ENCODE measurements at places on chromosomes 2 and 18.

DNA sequence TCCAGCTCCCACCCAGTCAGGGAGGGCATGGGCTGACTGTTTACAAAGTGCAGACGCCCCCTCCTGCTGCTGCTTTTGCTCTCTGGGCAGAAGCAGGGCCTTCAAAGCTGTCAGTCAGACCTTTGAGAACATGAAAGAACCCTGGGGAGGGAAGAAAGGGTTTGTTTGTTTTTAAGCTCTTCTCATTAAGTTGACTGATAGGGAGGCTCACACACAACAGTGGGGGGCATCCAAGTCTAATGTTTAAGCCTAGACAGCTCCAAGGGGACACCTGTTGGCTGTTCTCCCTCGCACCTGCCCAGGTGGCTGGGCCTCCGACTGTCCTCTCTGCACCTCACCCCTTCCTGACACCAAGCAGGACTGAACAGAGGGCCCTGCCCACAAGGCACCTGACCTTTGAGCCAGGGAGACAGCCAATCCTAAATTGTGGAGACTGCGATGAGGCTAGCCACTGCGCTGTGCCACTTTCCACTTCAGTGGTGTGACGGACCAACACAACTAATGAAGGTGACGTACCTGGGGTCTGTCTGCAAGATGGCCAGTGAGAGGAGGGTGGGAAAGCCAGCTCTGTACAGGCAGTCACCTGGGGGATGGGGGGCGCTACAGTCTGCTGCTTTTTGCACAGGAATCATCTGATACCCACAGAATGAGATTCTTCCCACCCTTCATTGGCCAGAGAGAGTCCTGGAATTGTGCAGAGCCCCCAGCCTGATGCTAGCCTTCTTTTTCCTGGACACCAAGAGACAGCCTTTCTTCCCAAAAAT, 16.3 kb downstream of the ST6GAL2 start:
- DNase-seq, result no peak

DNA sequence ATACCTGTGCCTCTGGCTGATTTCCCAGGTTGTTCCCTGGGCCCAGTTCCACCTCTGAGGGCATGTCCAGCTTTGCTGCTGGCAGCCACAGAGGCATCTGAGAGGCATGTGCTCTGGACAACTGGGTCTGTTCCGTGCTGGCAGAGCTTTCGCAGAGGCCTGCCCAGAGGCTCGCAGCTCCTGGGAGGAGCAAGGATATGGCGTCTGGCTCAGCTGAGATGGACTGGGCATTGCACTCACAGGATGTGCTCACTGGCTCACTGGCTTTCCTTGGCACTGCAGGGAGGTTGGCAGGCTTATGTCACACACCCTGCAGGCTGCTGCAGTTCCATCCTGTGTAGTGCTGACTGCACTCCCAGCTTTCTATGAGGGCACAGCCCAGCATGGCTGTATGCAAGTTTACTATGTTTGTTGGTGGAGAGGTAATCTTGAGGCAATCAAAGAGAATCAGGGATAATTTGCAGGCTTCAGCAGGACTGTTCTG, 172.3 kb downstream of the PRKCE start:
- no peak for DNase-seq

GRCh38 chr2:42744545-42745082, 19.3 kb downstream of the OXER1 start:
- DNase-seq, result no peak

- no peak for DNase-seq
These were observed 83.1 kb downstream of the CCDC85A start for GRCh38 chr2:56266761-56267414.

- DNase-seq, result no peak
These were observed 648.3 kb upstream of the PKDCC start for GRCh38 chr2:41399437-41400087.

DNA sequence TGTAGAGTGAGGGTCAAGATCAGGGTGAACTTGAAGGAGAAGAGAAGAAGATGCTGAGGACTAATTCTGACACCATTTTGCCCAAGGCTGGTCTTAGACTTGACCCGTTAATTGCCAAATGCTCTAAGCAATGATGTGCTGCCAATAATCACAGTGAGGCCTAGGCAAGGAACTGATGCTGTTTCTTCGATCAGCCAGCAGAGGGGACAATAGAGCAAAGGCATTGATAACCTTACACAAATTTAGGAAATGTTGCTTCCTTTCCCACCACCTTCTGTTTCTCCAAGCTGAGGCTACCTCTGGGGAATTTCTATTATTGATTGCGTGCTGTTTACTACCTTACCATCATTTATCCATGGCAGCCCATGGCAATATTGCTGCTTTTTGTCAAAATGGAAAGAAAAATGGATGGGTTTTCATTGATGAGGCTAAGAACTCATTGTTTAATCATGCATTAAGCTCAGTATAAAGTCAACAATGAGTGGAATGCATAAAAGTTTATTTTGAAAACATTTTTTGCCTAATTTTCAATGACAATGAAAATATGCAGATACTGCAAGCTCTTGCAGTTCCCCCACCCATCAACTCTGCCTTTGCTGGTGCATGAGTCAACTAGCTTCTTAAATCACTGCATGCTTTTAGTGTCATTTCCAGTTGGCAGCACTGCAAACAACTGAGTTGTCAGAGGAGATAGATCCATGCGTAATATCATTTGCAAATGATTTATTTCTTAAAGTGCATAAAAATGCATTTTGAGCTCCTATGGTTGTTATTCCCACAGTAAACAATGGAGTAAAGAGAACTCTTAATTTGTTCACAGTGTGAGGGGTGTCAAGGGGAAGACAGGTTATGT, 116.4 kb upstream of the NYAP2 start:
- DNase-seq, result peak; percentile 10

DNA sequence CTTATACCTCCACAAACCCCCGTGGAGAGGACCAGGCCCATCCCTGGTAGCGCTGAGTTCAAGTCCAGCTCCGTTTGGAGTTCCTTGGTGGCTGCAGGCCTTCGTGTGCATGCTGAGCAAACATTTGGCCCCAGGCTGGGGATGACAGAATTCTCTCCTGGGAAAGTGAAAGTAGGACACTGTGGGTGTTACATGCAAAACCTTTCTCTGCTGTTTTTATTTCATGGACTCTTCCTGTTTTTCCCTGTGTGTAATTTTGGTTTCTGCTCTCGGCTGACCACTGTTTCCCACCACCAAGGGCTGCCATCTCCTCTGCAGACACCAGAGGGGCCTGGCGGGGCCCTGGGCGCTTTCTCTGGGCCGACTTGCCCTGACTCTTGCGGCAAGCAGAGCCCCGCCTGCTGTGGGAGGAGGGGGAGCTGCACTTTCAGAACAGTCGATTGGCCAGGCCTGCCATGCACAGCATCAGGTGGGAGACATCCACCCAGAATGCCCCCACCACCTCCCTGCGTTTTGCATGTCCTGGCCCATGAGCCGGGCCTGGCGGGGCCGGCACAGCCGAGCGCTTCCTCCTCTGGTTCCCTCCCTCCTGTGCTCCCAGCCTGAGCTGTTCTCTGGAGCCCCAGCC, 102.4 kb downstream of the CABLES1 start:
- peak; percentile 74 for DNase-seq

DNA sequence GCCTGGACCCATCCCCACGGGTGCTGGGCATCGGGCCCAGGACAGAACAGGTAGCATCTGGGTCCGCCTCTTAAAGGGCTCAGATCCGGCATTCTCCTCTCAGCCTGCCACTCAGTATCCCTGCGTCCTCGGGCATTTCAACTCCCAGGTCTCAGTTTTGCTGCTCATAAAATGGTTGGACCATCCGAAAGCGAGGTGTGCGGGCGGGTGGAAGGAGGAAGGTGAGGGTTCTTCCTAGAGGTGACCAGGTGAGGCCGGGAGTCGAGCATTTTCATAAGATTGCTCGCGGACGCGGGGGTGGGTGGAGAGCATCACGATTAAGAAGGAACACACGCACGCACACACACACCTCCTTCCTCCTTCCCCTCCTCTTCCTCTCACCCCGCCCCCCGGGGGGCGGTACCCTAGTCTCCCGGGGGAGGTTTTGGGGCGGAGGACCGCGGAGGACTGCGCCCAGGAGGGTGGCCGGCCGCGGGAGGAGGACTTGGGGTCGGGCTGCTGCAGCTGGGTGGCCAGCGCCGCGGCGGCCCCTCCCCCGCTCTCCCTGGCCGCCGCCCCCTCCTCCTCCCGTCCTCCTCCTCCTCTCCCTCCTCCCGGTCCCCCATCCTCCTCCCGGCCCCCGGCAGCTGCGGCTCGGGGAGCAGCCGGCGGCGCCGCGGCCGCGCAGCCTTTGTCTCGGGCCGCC, 97.9 kb upstream of the GPR45 start:
- DNase-seq, result peak; percentile 65

DNA sequence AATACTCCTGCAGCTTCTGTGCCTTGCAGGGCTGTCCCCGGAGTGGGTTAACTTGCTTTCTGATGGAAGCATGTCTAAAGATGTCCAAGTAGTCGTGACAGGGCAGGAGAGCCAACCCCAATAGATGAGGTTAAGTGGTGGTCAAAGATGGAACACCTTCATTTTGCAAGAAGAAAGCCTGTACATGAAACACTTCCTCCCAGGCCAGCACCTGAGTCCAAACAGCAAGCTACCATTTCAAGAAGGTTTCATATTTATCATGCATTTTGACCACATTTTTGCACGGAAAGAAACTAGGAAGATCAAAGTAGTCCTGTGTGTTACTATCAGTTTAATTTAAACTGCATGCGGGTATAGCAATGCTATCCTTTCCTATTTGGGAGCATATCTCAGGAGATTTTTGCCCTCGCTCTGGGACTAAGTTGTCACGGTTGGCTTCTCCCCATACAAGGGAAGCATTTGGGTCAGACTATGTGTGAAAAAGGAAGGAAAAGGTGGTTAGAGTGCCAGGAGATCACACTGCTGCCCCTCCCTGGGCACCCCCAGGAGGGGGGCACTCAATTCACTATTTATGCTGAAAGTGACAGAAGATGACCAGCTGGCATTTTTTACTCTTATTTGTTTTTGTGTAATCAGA, 187.6 kb downstream of the ZNF521 start:
- DNase-seq, result no peak

DNA sequence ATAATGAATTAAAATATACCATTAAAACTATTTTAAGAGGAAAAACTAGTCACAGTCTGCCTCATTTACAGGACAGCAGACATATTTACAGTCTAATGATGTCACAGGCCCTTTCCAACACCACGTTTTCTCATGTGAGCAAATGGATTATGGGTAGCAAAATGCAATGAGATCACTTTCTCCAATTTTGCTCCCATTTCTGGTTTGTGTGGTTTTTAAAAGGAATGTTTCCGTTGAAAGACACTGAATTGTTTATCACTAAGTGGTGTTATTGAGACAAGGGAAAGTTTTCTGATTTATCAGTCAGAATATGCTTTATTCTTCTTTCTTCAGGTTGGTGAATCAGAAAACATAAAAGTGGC, 11.4 kb upstream of the NR4A2 start:
- no peak for DNase-seq

DNA sequence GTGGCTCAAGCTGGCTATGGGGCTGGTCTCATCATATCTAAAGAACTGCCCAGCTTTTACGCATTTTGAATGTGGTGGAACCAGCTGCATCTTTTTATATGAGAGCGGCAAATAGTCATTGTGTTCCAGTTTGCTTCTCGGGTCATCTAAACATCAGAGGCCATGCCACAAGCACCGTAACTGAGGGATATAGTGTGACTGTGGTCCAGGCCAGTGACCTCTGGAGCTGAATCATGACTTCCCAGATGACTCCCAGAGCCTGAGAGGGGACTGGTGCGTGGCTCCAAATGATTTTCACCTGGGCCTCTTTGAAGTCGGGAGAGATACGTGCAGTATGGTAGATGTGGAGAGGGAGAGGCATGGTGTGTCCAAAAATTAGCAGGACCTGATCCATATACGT, 271.0 kb downstream of the NEDD4L start:
- DNase-seq, result no peak

DNA sequence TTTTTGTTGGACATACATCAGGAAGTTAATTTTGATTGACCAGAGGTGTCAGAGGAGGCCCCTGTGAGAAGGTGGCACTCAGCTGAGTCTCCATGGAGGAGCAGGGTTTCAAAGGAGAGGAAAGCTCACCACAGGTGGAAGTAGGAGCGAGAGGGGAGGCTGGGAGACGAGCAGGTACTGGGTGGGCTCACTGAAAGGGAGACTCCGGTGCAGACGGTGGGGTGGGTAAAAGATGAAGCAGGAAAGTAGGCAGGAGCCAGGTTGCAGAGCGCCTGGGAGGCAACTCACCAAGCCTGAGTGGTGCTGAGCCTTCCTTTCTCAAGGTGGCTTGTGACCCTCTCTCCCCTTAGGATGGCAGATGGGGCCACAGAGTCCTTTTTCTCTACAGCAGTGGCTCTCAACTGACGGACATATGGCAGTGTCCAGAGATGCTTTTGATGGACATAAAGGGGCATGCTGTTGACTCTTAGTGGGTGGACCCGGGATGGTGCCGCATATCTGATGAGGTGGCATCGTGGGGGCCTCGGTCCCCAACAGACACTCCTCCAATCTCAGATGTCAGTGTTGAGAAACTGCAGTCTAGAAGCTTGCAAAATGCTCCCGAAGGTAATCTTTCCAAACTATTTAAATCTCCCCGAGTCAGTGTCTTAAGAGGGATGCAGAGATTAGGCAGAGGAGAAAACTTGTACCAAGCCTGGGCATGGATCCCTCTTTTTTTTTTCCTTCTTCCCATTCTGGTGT, 64.0 kb downstream of the LPIN1 start:
- DNase-seq, result no peak

- DNase-seq, result no peak
These were observed 27.6 kb upstream of the MYO1B start for GRCh38 chr2:191217580-191217979.

GRCh38 chr2:181268174-181268867, 188.9 kb upstream of the ITGA4 start:
- DNase-seq, result no peak

DNA sequence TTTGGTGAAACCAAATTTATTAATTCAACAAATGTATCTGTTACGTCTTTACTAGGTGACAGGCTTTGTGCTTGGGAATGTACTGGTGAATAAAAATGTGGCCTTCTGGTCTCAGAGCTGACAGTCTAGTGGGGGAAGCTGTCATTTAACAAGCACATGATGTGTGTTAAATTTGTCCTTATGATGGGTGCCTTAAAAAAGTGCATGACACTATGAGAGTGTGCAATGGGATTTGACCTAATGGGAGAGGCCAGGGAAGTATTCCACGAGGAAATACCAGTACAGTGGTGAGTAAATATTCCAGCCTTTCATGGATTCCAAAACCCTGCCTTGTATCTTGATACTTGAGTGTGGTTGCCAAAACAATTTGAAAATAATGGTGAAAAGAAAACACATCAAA, 308.9 kb downstream of the PLCL1 start:
- no peak for DNase-seq

- no peak for DNase-seq
These were observed 1612.6 kb upstream of the CELF4 start for GRCh38 chr18:39178166-39178565.

- no peak for DNase-seq
These were observed 57.2 kb downstream of the CDC42EP3 start for GRCh38 chr2:37614061-37614738.

GRCh38 chr2:207819839-207820784, 50.4 kb upstream of the FZD5 start:
- no peak for DNase-seq
